ENCODE measurements at places on chromosomes 16 and 17.

DNA sequence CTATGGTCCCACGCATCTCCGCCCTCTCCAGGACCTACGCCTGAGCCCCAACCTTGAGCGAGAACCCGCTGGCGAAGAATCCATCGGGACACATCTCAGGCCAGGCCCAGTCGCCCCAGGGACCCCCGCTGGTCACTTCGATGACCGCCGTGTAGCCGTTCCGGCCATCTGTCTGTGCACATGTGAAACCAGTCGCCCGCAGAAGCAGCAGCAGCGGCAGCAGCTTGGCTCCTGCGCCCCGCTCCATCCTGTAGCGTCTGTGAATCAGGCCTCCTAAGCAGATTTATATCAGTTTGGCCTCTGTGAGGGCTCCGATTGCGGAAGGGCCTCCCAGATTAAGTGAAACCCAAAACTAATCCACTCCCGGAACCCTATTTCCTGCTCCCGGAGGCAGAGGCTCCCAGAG, at the start of gene VMO1:
Gene VMO1 (minus strand): TSS at position 259 of the 406 bp plus-strand sequence. CDS start 12 bp downstream, at position 247.
- no peak for DNase-seq

DNA sequence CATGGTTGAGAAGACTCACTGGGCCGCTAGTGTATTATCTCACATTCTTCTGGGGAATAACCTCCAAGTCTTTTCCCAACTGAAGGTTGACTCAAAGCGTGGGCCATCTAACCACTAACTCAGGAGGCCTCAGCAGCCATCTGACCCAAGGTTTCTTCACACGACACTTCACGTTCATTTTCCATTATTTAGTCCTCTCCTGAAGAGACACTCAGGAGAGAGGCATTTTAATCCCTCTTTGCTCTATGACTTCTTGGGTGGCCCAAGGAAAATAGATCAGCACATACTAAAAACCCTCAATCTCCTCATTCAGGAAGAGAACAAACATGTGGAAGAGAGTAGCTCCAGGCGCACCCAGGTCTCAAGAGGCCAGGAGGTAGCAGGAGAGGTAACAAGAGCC, 252.8 kb upstream of the FOXF1 start:
- no peak for DNase-seq

- DNase-seq: no peak
Observed at GRCh38 chr16:67147437-67148140, 3.2 kb downstream of the B3GNT9 start.

DNA sequence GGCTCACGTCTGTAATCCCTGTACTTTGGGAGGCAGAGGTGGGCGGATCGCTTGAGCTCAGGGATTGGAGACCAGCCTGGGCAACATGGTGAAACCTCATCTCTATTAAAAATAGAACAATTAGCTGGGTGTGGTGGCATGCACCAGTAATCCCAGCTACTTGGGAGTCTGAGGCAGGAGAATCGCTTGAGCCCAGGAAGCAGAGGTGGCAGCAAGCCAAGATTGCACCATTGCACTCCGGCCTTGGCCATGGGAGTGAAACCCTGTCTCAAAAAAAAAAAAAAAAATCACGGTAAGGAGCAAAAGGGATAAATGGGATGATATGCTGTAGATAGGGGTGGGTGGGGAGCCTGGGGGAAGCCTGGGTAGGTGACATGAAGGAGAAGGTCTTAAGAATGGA, 20.4 kb upstream of the TMEM98 start:
- no peak for DNase-seq

GRCh38 chr16:88618956-88619667, 19.3 kb upstream of the IL17C start:
- DNase-seq: no peak

DNA sequence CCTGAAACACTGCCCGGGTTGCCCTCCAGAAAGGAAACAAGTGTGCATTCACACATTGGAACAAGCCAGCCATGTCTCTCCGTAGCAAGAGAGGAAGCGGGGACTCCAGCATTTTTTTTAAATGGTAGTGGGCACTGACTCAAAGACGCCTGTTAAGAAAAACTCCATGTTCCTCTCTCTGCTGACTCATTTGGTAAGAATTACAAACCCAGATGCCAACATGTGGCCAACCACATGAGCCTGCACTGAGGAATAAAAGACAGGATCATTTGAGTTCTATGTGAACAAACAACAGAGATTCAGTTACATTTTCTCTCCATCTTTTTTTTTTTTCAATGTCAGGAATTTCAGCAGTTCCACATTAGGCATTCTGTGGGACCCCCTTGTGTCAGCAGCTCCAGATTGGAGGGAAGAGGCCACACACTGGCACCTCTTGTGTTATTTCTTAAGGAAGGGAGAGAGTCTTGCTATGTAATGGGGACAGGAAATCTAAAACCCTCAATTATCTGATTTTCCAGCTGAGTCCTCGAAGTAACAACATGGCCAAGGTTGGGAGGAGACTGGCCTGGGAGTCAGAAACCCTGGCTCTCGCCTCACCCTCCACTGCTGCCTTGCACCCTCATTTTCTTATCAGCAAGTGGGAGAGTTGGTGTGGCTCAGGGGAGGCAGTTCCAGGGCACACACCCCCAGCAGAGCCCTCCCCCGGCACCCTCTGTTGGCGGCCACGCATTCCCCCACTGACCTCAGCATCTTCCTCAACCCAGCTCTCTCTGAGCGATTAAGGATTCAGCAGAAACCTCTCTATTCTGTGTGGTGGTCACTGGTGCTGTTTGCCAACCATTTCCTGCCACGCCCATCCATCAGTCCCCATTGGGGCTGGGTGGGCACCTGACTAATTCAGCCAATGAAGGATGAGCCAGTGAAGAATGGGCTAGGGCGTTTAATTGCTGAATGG, 173.0 kb downstream of the FOXL1 start:
- DNase-seq: peak; percentile 96

GRCh38 chr17:4580291-4580690, 4.0 kb upstream of the SMTNL2 start:
- DNase-seq: no peak

DNA sequence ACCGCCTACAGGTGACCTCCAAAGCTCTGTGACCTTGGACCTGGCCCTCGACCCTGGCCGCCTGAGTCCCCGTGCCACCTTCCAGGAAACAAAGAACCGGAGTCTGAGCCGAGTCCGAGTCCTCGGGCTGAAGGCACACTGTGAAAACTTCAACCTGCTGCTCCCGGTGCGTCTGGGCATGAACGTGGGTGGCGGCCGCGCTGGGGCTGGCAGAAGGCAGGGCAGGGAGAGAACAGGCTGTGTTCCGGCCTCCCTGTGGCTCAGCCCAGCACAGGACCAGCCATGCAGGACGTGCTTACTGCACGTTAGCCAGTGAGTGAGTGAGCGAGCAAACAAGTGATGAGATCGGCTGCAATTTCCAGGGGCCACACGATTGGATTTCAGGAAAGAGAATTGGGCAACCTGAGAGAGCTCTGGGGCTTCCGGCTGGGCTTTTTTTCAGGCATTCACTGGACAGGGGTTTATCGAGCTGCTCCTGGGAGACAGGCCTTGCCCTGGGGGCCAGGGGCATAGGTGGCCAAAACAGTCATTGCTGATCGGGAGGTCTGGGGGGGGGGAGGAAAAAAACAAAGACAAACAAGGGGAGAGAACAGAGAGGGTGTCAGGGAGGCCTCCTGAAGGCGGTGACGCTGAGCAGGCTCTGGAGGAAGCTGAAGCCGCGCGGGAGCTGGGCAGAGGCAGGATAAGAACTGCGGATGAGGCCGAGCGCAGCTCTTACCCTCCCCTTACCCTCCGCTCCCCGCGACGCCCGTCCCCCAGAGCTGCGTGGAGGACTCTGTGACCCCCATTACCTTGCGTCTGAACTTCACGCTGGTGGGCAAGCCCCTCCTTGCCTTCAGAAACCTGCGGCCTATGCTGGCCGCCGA, 16.9 kb downstream of the ITGAX start:
- no peak for DNase-seq

DNA sequence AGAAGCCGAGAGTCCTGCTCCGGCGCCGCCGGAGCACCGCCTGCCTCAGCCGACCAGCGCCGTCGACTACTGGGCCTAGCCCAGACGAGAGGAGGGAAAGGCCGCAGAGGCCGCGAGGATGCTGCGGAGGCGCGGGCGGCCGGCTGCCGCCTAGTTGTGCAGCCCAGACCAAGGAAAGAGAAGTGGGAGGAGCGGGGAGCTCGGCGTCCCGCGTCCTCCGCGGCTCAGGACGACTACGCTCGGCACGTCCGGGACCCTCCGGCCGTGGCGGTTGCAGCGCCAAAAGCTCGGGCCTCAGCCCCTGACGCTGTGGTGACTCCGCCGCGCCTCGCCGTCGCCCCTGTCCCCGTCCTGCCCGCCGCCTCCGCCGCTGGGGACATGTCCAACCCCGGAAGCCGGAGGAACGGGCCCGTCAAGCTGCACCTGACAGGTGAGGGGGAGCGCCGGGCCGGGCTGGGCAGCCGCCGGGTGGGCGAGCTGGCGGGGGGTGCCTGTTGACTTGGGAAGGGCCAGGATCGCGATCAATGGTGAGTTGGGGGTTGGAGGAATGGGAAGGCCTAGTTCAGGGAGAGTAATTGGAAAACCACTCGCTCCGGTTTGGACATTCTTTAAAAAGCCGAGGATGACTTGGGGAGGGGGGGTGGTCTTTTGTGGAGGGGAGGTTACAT, 37.7 kb downstream of the RNF135 start:
- peak; percentile 59 for DNase-seq

GRCh38 chr16:19613834-19614233, 58.3 kb downstream of the VPS35L start:
- no peak for DNase-seq

GRCh38 chr16:15792563-15792971, 64.3 kb downstream of the MYH11 start:
- DNase-seq: no peak
